Lower leg skin (tissue), 4 donors: ENCODE measurements at places on chromosomes 7 and 10. TPM values are rescaled to one million over a fixed set of nuclear protein-coding genes. Genes with fewer than 3 reads are reported as not detected.

DNA sequence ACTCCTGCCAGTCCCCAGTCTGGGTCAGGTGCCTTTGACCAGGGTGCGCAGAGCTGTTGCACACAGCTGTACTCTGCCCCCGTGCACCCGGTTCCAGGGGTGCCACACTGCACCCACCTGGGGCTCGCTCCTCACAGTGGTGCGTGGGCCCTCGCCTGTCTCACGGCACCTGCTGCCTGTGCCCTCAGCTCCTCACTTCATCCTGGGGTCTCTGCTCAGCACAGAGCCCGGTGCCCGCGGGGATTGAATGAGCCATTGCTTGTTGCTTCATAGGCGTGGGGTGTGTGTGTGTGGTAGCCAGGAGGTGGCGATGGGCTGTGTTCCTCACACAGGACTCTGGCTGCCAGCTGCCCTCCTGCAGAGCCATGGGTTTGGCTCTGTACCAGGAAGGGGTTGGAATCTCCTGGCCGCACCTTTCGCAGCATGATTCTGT is 18.5 kb downstream of the EIF3B start:
- no peak for DNase-seq

DNA sequence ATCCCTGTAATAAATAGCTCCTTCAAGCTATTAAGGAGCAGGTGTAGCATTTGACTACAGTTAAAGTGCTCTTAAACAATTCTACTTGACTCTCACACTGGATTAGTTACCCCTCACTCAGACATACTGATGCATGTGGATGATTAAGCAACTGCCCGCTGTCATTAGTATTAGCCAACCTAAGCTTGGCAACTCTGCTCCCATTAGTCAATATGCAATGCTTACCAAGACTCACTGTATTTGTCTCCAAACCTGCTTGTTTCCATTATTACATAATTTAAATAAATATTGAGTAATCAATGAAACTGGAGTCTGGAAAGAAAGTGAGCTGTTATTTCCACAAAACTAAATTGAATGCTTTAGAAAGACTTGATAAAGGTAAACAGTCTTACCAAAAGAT is 144.0 kb upstream of the ASAH2 start:
- peak; percentile 75 for DNase-seq

GRCh38 chr7:6360841-6361240 is 86.9 kb downstream of the DAGLB start:
- DNase-seq = no peak

- DNase-seq = no peak
Measured at GRCh38 chr7:140723006-140723405, 26.5 kb downstream of the NDUFB2 start.

SFR1 gene
- 2.1 TPM for total RNA-seq

SEMA3C gene
- total RNA-seq = 74.2 TPM

AKR1C4 gene
- not detected for total RNA-seq

DNA sequence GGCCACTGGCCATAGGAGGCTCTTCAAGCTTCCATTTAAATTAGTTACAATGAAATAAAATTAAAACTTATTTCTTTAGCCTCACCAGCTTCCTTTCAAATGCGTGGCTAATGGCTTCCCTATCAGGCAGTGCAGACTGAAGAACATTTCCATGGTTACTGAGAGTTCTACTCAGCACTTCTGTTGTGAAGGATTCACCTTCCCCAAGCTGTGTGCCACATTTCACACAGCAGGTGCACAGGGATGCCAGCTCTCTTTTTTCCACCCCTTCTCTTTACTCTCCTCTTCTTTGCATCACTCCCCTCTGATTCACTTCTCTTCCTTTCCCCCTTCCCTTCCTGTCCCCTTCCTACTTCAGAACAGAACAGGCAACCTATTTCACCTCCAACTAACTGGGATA is 833 bp downstream of the GDF2 start:
- DNase-seq = peak; percentile 15

DNA sequence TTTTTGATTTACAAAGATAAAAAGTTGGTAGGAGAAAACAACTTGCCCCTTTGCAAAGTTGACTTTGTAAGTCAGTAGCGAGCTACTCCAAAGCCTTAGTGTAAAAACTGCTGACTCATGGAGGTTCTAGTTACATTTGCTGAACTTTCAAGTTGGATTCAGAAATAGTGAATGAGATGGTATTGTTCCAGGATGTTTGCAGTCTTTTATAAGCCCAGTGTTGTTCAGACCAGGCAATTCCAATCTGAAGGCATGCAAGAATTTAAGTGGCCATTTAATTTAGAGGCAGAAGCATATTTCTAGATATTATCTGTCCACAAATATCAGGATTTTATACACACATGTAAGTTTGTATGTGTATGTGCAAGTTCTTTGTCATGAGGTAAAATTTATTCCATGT is 21.6 kb downstream of the TES start:
- no peak for DNase-seq
